ENCODE measurements at places on chromosomes 1 and 21.

DNA sequence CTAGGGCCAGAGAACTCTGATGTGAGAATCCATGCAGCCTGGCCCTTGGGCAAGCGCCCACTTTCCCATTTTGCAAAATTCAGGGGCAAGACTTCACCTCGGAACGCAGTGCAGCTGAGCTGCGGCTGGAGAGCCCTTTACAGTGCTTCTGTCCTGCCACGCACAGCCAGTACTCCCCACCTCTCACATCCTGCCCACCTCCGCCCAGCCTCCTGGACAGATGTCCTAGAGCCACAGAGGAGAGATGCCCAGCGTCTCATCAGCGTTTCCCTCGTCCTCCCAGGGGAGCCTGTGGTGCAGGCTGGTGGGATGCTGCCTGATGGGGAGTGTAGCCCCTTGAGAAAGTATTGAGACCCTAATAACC is 29.6 kb downstream of the RUNX3 start:
- peak; percentile 35 for DNase-seq

- no peak for DNase-seq
Observed at GRCh38 chr1:193113258-193113991, 8.2 kb upstream of the GLRX2 start.

- DNase-seq = peak; percentile 36
Observed at GRCh38 chr1:21814241-21814918, 2.3 kb downstream of the LDLRAD2 start.

- peak; percentile 90 for DNase-seq
Observed at GRCh38 chr1:227766015-227766634, 30.9 kb downstream of the SNAP47 start.

- peak; percentile 79 for DNase-seq
Observed at GRCh38 chr1:111204201-111204982, 3.9 kb upstream of the DENND2D start.

DNA sequence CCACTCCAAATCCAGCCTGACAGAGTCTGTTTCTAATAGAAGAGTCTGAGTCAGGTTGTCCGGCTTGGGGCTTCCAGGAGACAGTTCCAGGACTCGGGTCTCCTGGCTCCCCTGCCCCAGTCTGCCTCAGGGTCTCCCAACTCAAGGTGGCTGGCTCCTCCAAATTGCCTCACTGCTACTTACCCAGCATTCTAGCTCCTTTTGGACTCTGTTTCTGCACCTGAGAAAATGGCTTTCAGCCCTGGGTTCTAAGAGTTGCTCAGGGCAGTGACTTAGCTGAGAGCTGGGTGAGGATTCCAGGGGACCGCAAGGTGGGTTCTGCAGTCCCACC is 5.5 kb upstream of the IGFN1 start:
- DNase-seq = no peak

- DNase-seq = no peak
Observed at GRCh38 chr1:229710746-229711145, 84.7 kb downstream of the URB2 start.

DNA sequence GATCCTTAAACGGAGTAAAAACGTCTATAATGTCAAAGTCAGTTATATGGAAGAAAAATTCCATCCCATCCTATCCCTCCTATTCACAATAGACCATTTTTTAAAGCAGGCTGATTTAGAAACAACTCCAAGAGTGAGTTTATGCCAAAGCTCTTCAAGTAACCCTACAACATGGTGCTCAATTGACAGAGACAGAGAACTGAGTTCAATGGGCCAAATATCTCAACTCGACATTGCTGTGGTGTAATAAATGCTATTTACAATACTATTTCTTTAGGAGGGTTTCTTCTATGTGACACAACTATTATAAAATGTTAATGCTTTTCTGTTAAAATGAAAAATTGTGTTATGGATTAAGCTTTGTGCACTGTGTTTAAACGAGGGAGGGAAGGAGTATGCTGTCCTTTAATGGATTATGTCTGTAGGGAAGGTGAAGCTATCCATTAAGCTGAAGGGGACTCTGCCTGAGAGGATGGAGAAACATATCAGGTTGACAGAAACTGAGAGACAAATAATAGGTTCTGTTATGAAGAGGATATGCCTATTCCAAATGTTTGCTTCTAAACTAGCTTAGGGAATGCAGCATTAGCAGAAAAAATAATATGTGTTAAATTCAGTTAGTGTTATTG is 362.5 kb upstream of the CHRM3 start:
- DNase-seq = no peak

DNA sequence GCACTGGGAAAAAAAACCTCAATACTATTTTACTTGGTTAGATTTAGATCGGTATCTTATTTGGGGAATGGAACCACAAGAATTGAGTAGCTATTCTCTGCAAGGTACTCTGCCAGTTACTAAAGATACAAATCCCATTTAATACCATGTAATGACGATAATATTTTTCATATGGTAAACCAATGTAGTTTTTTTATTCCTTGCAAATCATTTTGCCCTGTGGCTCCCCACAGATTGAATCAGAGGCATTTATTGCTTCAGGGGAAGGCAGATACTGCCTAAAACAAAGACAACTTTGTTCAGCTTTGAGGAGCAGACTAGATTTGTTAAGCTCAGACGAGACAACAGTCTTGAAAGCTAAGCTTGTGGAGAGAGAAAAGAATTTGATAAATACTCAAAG is 226.7 kb upstream of the RUNX1 start:
- DNase-seq = no peak

DNA sequence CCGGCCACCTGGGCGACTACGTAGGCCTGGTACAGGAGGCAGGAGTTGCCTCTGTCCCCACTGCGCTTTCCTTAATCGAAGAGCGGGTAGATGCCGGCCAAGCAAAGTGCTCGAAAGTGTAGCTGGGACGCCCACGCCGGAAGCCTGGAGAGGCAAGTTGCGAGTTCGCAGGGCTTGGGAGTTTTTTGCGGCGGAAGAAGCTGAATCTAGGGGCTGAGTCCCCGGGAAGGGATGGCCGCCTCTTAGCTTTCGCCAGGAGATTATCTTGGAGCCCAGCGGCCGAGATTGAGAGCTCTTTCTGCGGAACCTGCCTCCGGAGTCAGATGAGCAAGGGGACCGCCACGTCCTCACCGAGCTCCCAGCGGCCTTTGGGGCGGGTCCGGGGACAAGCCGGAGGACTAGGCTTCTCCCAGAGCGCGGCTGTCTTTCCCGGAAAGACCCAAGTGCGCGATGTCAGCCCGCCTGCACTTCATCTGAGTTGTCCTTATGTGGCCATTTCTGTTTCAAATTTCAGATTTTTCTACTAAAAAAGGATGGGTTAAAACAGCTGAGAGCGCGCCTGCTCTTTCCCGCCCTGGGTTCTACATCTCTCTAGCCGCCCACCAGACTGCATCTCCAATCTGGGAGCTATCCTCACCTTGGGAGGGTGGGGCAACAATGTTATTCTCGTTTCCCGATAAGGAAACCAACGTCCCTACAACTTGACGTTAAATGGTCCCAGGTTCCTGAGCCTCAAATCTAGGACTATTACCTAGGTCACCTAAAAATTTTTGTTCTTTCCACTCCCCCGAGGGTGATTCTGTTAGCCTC is 12.4 kb upstream of the TBX15 start:
- DNase-seq = no peak

GRCh38 chr1:222242492-222242891 is 305.4 kb downstream of the HHIPL2 start:
- DNase-seq = no peak

DNA sequence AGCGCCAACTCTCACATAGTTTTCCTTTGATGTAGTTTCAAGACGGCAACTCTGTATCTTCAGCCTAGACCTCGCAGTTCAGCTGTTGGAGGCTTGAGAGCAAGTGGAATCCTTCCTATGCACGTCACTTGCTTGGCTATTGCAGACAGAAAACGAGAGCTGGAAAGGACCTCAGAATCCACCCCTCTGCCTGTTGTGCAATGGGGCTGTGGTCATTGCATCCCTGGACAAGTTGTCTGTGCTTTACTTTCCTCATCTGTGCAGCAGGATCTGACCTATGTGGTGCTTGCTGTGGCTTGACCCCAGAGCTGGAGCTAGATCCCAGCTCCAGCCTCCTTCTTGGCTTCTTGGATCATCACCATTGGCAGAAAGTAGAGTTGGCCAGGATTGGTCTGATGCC is 50.0 kb upstream of the IGSF21 start:
- DNase-seq = no peak

DNA sequence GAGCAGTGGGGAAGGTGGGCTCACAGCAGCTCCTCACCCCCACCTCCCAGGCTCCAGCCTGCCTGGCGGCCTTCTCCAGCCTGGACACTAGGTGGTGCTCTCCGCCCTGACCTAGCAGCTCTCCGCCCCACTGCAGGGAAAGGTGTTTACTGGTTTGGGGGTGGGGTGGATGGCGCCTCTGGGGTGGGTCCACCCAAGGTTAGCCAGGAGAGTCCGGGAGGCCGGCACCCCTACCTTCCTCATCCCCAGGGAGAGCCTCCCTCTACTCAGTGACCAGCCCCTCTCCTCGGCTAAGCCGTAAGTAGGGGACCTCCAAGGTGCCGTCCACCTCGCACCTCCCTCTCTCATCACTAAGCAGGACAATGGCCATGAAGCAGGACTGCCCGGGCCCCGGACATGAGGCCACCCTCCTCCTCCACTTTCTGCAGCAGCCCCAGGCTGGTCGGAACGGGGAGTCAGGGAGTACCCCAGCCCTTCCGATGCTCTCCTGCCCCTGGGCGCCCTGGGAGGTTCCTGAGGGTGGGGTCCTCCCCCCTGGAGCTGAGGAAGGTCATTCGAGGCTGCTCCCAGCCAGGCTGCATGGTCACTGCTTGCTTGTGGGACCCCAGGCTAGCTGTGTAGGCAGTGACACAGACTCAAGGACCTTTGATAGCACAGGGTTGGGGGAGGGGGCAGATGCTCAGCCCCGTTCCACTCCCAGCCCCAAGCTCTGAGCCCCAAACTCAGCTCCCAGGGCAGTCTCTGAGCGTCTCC is 101.4 kb upstream of the VAMP3 start:
- peak; percentile 66 for DNase-seq

DNA sequence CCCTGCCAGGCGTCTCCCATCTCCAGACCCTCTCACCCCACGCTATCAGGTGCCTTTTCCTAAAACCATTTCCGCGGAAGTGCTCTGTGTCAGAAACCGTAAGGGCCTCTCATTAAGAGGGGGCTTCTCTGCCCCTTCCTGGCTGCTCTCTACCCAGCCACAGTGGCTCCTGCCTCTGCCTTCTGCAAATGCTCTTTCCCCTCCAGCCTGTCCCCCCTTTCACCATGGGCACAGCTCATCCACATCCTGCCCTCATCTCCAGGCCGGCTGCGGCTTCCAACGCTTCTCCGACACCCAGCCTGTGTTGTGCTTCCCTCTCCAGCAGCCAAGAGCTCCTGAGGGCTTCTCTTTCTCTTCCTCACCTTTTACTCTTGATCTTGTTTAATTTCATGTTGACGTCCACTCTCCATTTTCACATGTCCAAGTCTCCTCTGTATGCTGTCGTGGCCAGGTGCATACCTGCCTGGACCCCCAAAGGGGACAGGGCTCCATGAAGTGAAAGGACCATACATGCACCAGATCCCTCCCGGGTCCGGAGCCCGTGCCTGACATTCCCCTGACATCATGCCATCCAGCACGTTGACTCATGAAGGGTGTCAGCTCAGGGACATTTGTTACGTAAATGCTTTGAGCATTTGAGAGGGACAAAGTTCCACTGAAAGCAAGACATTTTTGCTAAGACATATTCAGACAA is 306.5 kb downstream of the AJAP1 start:
- DNase-seq = no peak

GRCh38 chr21:42765656-42766055 is 112.2 kb downstream of the PDE9A start:
- no peak for DNase-seq

DNA sequence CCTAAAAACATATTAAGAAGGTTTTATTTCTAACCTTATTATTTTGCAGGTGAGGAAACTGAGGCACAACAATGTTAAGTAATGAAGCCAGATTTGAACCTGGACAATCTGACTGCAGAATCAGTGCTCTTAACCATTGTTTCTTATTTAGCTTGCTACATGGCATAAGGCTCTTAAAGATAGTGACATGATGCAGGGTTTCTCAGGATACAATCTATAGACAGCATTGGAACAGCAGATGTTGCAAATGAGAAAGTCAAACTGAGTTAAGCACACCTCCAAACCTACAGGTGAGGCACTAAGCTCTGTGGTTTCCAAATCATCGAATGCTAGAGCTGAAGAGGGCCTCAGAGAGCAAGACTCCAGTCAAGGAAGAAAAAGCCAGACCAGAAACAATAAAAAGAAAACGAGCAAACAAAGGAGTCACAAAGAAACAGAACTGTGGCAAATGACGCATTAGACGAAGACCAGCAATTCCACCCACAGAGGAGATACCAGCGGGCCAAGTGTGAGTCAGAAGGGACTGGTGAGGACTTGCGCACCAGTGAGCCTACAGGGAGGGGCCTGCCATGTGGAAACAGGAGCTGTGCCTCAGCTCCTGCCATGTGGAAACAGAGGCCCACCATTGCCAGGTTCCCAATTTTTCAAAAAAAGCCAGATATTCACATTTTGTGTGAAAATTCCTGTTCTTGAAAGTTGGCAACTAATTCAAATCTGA is 14.4 kb downstream of the CD58 start:
- DNase-seq = peak; percentile 91

- no peak for DNase-seq
Observed at GRCh38 chr1:99614728-99615127, 31.2 kb upstream of the PALMD start.

DNA sequence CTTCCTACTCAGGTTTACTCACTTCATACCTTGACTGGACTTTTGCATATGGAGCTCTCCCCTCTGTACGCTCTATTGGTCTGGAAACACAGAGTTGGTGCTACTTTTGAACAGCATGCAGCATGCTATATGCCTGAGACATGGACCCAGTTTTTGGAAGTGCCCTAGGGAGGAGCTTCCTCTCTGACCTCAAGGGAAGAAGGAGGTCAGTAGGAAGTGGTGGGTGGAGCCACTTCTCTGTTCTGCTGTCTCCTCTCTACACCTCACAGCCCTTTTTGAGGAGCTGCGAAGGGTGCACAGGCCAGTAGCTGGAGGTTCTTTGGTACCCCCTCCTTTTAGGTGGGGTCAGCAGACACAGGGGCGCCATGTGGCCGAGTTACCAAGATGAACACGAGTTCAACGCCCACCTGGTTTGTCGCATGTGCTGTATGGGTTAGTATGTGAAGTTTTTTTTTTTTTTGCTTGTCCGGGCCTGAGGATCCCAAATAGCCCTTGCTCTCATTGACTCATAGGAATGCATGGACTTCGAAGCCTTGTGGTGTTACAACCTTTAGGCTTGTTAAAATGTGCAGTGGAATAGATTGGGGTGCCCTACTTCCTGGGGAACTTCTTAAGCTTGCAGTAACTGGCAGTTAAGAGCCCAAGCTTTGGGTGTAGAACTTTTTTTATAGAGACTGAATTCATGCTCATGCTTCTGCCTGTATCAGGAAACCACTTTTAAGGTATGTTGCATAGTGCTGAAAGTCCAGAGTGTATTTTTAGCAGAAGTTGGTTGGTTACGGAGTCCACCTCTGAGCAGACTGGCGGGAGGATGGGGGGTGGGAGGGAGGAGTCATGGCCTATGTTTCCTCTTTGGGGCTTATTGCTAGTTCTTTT is 10.7 kb downstream of the MACF1 start:
- peak; percentile 65 for DNase-seq

GRCh38 chr1:19728413-19729145 is 63.9 kb downstream of the HTR6 start:
- DNase-seq = no peak

All from activated CD4-positive, alpha-beta memory T cell treated with anti-CD3 and anti-CD28 coated beads for 36 hours (primary cell).